ENCODE measurements at places on chromosomes 1 and 21. TPM values are rescaled to one million over a fixed set of nuclear protein-coding genes. Genes with fewer than 3 reads are reported as not detected.

PLCH2 gene
- total RNA-seq, result 1.4 TPM

KMO gene
- 14.2 TPM for total RNA-seq

PDC gene
- total RNA-seq, result not detected

IL20 gene
- not detected for total RNA-seq

ADAM30 gene
- total RNA-seq, result not detected

LRRC38 gene
- not detected for total RNA-seq

PRDM16 gene
- not detected for total RNA-seq

ANGPTL7 gene
- total RNA-seq, result not detected

CLIC6 gene
- not detected for total RNA-seq

COL24A1 gene
- 0.23 TPM for total RNA-seq

S100A7 gene
- not detected for total RNA-seq

NHLH1 gene
- 0.65 TPM for total RNA-seq

ZNF593OS gene
- total RNA-seq, result not detected

DOP1B gene
- total RNA-seq, result 9.2 TPM

CENPF gene
- total RNA-seq, result 173 TPM

DNAH14 gene
- not detected for total RNA-seq

BCAS2 gene
- total RNA-seq, result 35.8 TPM

COA7 gene
- 26.1 TPM for total RNA-seq

CYP4A22 gene
- total RNA-seq, result not detected

FOXD3 gene
- total RNA-seq, result not detected
